Activated naive CD4-positive, alpha-beta T cell treated with anti-CD3 and anti-CD28 coated beads for 36 hours (primary cell): ENCODE measurements at places on chromosomes 2 and 18.

- DNase-seq, result no peak
- peaks cover 30% of the 10 kb centered on the region for H3K27me3 ChIP-seq
Observed at GRCh38 chr2:111031546-111032478, 88.9 kb upstream of the BCL2L11 start.

- H3K36me3 ChIP-seq, result no peaks in the 10 kb centered on the region
- no peak overlapping the region for H3K4me3 ChIP-seq
- H3K27ac ChIP-seq, result no peak overlapping the region
- peaks cover 27% of the 10 kb centered on the region for H3K4me1 ChIP-seq
- no peak for DNase-seq
Observed at GRCh38 chr2:95019572-95019971, 5.9 kb upstream of the MAL start.

DNA sequence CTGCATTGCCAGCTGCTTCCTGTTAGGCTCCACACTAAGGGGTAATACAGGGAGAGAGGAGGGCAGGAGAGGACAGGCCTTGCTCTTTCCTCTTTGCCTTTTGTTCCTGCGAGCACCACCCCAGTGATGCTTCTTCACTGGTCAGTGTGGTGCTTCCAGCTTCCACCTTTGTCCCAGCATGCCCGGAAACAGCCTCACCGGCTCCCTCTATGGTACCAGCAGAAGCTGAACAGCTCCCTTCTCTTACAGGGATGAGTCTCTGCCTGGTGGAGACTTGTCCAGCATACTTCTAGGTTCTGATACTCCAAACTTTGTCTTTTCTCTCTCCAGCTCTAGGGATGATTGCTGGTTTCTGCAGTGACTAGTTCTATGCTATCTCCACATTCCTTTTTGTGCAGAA is 413.3 kb downstream of the TSN start:
- no peaks in the 10 kb centered on the region for H3K36me3 ChIP-seq
- no peaks in the 10 kb centered on the region for H3K4me1 ChIP-seq
- H3K4me3 ChIP-seq, result no peak overlapping the region
- DNase-seq, result no peak

GRCh38 chr2:196501836-196502235 is 137.7 kb upstream of the CCDC150 start:
- no peak for DNase-seq
- H3K27me3 ChIP-seq, result peaks cover 16% of the 10 kb centered on the region
- no peaks in the 10 kb centered on the region for H3K4me1 ChIP-seq
- H3K4me3 ChIP-seq, result no peak overlapping the region

DNA sequence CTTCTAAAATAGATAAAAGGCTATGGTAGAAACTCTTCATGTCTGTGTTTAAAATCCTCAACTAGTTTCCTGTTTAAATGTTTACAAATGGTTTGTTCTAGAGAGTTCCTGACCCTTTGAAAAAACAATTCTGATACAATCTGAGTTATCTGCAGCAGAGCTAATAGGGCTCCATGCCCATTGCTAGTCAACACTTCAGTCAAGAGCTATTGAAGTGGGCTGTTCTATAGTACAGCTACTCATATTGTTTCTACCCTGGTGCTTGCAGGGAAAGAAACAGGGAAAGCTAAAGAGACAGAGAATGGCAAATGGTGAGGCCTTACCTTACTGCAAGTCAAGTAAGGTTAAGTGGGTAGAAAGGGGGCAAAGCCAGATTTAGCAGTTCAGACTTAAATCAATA is 112.3 kb upstream of the CAVIN2 start:
- H3K27me3 ChIP-seq, result peaks cover 4% of the 10 kb centered on the region
- H3K27ac ChIP-seq, result no peak overlapping the region
- H3K4me1 ChIP-seq, result no peaks in the 10 kb centered on the region
- DNase-seq, result no peak
- no peaks in the 10 kb centered on the region for H3K36me3 ChIP-seq

- no peak for DNase-seq
- no peaks in the 10 kb centered on the region for H3K27me3 ChIP-seq
- no peaks in the 10 kb centered on the region for H3K36me3 ChIP-seq
- H3K4me1 ChIP-seq, result no peaks in the 10 kb centered on the region
Observed at GRCh38 chr2:228681426-228681825, 499.9 kb upstream of the SPHKAP start.

DNA sequence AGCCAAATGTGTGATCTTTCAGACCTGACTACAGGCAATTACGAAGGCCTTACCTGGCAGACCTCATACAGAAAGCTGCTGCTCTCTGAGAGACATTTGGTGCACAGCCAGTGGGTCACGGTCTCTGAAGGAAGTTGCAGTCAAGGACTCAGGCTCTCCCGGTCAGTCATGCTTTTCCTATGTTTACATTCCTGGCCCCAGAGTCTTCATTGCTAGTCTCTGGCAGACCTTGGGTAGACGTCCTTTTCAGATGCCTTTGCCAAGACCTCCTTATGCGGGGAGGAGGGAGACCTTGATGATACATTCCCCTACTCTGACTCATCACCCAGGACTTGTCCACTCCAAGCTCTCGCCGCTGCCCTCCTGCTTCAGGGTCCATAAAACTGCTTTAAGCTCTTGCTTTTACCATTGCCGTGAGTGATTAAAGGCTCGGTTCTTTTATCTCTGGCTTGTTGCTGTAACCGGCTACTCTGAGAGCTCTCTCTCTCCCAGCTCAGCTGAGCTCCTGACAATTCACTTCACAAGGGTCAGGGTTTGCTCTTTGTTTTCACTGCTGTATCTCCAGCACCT is 62.0 kb upstream of the SLC35F5 start:
- no peaks in the 10 kb centered on the region for H3K27me3 ChIP-seq
- no peaks in the 10 kb centered on the region for H3K36me3 ChIP-seq
- H3K4me3 ChIP-seq, result no peak overlapping the region
- no peak overlapping the region for H3K27ac ChIP-seq
- no peaks in the 10 kb centered on the region for H3K4me1 ChIP-seq
